ENCODE measurements at places on chromosomes 4 and X.

DNA sequence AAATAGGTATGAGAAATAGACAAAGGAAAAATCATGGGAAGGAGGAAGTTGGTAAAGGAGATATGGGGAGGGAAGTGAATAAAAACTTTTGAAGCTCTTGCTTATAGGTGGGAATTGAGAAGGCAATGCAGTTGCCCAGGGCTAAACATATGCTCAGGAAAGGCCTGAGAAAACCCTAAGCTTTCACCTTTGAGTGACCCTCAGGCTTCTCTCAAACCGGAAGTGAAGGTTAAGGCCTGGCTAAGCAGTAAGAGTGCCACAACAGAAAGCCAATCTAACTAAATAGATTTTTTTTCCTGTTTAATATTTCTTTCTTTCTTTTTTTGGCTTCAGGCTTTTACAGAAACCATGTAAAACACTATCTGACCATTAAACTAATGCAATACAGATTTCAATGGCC lies 69.5 kb upstream of the GABRA3 start:
- no peak for DNase-seq

- no peak for DNase-seq
Observed at GRCh38 chrX:131843987-131844386, 179.1 kb upstream of the STK26 start.

DNA sequence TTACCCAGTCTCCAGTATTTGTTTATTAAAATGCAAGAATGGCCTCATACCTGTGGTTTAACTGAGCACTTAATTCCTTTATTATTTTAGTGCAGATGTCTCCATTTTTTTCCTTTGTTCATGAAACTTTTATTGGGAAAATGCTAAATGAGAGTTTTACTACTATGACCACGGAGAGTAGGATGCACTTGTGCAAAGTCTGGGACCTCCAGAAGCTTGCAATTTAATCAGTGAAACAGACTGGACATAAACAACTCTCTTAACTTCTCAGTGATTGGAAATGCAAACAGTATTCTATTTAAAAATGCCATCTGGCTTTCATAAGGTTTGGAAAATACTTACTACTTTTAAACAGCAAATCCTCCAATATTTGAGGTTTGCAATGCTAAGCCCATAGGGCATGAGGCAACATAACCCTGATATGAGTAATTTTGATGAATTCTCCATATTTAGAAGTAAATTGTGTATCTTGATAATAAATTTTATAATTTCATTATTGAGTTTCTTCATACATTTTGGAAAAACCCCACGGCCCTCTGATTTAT lies 718.7 kb upstream of the MAGEB2 start:
- no peak for DNase-seq

GRCh38 chrX:24425806-24426205 lies 39.3 kb upstream of the PDK3 start:
- DNase-seq = no peak

DNA sequence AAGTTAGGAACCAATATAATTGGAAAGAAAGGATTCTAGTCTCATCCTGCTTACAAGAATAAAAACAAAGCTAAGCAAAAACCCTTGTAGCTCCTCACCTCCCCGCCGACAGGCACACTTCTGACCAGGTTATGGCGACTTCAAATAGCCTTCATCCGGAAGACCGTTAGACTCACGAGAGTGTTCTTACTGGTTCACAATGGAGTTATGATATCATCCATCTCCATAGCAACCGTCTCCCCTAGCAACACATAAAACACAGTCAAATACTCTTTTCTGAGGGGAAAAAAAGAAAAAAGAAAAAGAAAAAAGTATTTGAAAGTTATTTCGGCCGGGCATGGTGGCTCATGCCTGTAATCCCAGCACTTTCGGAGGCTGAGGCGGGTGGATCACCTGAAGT lies at the start of gene IL13RA2:
Gene IL13RA2, minus strand, starts transcription at position 162 of the 400 bp plus-strand sequence. CDS start 347 bp downstream, outside the sequence.
- DNase-seq = no peak

DNA sequence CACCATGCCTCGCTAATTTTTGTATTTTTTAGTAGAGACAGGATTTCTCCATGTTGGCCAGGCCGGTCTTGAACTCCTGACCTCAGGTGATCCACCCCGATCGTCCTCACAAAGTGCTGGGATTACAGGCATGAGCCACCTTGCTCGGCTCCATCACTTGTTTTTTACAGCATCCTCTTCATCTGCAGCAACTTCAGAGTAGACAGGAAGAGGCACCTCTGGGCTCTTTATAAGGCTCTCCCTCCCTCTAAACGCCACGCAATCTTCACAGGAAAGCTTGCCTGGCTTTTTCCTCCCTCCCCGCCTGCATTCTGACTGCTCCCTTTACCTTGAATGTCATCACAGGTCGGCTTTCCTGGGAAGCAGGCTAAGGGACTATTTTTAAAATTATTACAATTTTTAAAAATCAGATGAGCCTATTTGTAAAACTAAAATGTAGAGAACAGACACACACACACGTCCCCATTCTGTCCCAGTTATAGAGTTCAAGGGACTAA lies 111.5 kb upstream of the LDB2 start:
- DNase-seq = no peak

GRCh38 chrX:119870626-119871131 lies 854 bp downstream of the RNF113A start:
- DNase-seq = peak; percentile 26

DNA sequence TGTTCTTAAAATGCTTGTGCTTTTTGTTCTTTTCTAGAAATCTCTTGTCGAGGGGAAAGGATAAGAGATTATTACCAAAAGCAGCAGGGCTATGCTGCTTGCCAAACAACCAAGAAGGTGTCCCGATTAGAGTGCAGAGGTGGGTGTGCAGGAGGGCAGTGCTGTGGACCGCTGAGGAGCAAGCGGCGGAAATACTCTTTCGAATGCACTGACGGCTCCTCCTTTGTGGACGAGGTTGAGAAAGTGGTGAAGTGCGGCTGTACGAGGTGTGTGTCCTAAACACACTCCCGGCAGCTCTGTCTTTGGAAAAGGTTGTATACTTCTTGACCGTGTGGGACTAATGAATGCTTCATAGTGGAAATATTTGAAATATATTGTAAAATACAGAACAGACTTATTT lies 81.5 kb upstream of the PACRGL start:
- DNase-seq = no peak

DNA sequence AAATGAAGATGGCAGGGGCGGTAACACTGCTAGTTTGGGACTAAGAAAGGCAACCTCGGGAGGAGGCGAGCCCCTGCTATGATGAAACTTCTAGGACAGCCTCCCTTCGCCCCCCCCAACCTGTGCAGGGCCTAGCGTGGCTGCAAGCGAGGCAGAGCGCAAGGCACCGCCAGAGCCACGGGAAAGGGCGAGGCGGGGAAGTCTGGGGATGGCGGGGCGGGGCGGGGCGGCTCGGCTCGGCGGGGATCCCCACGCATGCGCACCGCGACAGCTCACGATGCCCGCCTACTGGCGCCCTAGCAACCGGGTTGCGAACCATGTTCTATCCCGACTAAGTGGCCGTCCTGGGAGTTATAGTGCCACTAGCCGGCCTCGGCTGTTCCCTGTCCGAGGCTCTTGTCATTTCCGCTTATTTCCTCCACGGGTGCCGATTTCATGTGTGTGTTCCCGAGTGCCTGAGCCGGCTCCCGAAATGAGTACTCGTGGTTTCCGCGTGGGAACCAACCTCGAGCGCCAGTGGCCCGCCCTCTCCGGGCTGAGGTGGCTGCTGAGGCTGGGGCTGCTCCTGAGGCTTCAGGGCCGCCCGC lies 28.7 kb upstream of the RBMX start:
- peak; percentile 71 for DNase-seq

DNA sequence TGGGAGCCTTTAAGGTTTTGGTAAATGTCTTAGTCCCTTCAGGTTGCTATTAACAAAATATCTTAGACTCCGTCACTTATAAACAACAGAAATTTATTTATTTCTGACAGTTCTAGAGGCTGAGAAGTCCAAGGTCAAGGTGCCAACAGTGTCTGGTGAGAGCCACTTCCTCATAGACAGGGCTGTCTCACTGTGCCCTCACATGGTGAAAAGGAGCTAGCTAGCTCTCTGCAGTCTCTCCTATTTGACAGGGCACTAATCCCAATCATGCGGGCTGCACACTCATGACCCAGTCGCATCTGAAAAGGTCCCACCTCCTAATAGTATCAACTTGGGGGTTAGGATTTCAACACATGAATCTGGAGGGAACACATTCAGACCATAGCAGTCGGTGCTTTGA lies 63.4 kb upstream of the KLF3 start:
- DNase-seq = no peak

GRCh38 chr4:161920304-161921052 lies 243.3 kb downstream of the FSTL5 start:
- no peak for DNase-seq

- DNase-seq = no peak
Observed at GRCh38 chr4:92305148-92305877, 1.5 kb downstream of the GRID2 start.
